ENCODE measurements at places on chromosomes 12 and 14. TPM values are rescaled to one million over a fixed set of nuclear protein-coding genes. Genes with fewer than 3 reads are reported as not detected.

The C12orf50 gene
- not detected for total RNA-seq

The AGAP2 gene
- total RNA-seq = 0.27 TPM

The NFE2 gene
- total RNA-seq = 1.2 TPM

The SLC10A1 gene
- total RNA-seq = not detected

The SMOC1 gene
- total RNA-seq = 0.25 TPM

The MYL2 gene
- total RNA-seq = not detected

The KCNK10 gene
- not detected for total RNA-seq

The SYNDIG1L gene
- total RNA-seq = not detected

The OVCH1 gene
- 0.27 TPM for total RNA-seq

The KRT84 gene
- total RNA-seq = not detected

The GRIN2B gene
- not detected for total RNA-seq

The FAM186B gene
- 2.7 TPM for total RNA-seq

The CLEC4A gene
- total RNA-seq = 0.45 TPM

The CRACR2A gene
- total RNA-seq = 16.8 TPM

The WNT1 gene
- not detected for total RNA-seq

The TDRD9 gene
- 0.45 TPM for total RNA-seq

The COX8C gene
- total RNA-seq = not detected

The DHH gene
- total RNA-seq = 0.41 TPM

The PMEL gene
- total RNA-seq = 0.82 TPM

The HECTD1 gene
- 380 TPM for total RNA-seq

The FGD4 gene
- total RNA-seq = 55.6 TPM

The RBM23 gene
- total RNA-seq = 101 TPM

The KRT6C gene
- total RNA-seq = not detected

The LHX5 gene
- total RNA-seq = not detected

The FAM90A1 gene
- not detected for total RNA-seq

The REC8 gene
- 1.9 TPM for total RNA-seq

The ART4 gene
- total RNA-seq = 0.36 TPM

The POLE gene
- 37.4 TPM for total RNA-seq

The ANKRD33 gene
- total RNA-seq = not detected

The RERGL gene
- total RNA-seq = not detected

The GYS2 gene
- not detected for total RNA-seq

The LRIG3 gene
- 88.8 TPM for total RNA-seq

The FOXG1 gene
- not detected for total RNA-seq

The TEX22 gene
- 1.5 TPM for total RNA-seq

The OR4E1 gene
- not detected for total RNA-seq

The LIN7A gene
- total RNA-seq = 6.6 TPM

The NRL gene
- total RNA-seq = 4.1 TPM

The CIDEB gene
- 4.2 TPM for total RNA-seq

The RAPGEF3 gene
- total RNA-seq = 16.6 TPM

The RASSF8 gene
- total RNA-seq = 128 TPM

Measured in fibroblast of the aortic adventitia (primary cell).